ENCODE measurements at places on chromosomes 6 and 20. TPM values are rescaled to one million over a fixed set of nuclear protein-coding genes. Genes with fewer than 3 reads are reported as not detected.
A peak's percentile ranks its signal among the peaks of the same experiment; 100 is the strongest.

Gene BCAS1
- total RNA-seq, result 0.66 TPM

Gene SIRPG
- total RNA-seq, result not detected

Gene COL21A1
- 12.6 TPM for total RNA-seq

Gene PPP1R16B
- total RNA-seq, result 0.03 TPM

Gene CRISP2
- not detected for total RNA-seq

Gene FAM8A1
- total RNA-seq, result 11.0 TPM

Gene SLC25A27
- total RNA-seq, result not detected

Gene FILIP1
- total RNA-seq, result 4.1 TPM

DNA sequence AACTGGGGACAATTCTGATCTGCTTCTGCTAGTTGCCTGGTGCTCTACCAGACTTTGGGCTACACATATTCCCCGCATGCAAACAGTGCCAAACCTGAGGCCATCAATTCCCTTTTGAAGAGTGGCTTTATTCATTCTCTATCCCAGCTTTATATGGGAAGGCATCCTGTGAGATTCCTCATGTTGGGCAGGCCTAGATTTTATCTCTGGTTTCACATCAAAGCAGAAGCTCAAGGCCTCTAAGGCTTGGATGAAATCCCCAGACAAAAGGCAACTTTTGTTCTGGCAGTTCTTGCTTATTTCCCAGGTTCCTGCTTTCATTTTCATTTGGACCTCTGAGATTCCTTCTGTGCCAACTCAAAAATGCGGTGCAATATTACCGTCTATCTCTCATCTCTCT lies 648.8 kb downstream of the QKI start:
- H3K4me1 ChIP-seq, result no peaks in the 10 kb centered on the region
- H3K27me3 ChIP-seq, result no peaks in the 10 kb centered on the region
- DNase-seq, result no peak
- H3K27ac ChIP-seq, result no peak overlapping the region

DNA sequence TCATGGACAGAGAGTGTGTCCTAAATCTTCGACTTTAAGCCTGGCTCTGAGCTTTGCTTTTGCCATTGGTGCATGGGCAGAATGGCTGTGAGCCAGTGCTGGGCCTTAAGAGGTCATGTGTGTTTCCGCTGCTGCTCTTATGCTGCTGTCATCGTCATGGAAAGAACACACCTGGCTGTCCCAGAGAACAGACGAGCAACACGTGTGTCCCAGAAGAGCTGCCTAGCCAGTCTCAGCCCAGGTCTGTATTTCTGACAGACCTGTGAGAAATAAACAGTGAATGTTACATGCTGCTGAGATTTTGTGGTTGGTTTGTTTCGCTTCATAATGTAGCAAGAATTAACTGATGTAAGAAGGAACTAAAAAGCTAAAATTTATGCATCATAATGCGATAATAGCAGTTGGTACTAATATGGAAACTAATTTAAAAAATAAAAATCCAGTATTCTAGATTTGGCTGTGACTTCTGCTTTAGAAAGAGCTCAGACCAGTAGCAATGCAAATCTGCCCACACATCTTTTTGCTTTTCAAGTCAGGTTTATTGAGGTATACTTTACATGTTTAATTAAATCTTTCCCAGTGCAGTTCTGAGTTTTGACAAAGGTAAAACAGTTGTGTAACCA lies 11.5 kb upstream of the SCP2D1 start:
- H3K27me3 ChIP-seq, result no peaks in the 10 kb centered on the region
- no peak for DNase-seq
- H3K4me1 ChIP-seq, result no peaks in the 10 kb centered on the region
- H3K4me3 ChIP-seq, result no peak overlapping the region
- no peaks in the 10 kb centered on the region for H3K36me3 ChIP-seq
- no peak overlapping the region for H3K27ac ChIP-seq

- H3K4me3 ChIP-seq, result no peak overlapping the region
- no peak for DNase-seq
- no peaks in the 10 kb centered on the region for H3K4me1 ChIP-seq
These were observed 99.5 kb upstream of the ZNFX1 start for GRCh38 chr20:49377326-49377725.

DNA sequence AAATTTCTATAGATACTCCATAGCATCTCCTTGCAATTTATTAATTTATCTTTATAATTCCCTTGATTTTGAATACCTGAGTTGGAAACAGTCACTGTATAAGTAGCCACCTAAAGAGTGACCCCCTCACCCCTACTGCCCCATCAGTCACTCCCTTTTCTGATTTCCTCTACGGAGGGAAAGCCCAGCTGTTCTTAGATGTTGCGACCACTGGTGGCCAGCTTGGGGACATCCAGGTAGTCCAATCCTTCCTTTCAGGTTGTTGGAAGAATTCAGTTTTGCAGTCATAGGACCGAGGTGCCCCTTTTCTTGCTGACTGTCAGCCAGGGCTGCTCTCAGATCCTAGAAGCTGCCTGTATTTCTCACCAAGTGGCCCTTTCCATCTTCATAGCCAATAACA lies 87.8 kb downstream of the BMP6 start:
- H3K27ac ChIP-seq, result no peak overlapping the region
- no peak for DNase-seq
- no peak overlapping the region for H3K4me3 ChIP-seq
- no peaks in the 10 kb centered on the region for H3K27me3 ChIP-seq

GRCh38 chr6:2782825-2783187 lies 17.6 kb downstream of the WRNIP1 start:
- H3K27ac ChIP-seq, result peak overlapping the region; percentile 43
- DNase-seq, result no peak
- H3K27me3 ChIP-seq, result no peaks in the 10 kb centered on the region
- peaks cover 60% of the 10 kb centered on the region for H3K4me1 ChIP-seq

DNA sequence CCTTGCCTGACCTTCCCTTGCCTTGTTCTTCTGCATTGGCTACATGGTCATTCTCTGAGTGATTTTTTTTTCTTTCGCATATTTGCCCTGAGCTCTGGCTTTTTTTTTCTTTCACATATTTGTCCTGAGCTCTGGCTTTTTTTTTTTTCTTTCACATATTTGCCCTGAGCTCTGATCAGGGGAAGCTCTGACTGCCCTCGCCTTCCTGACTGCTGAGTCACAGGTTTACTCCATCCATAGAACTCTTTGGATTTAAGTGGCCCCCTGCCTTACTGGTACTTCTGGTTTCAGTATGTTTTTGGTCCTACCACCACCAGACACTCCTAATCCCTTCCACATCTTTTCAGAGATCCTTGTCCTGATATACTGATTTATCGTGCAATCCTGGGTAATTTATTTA lies 201.1 kb downstream of the OGFRL1 start:
- peaks cover 26% of the 10 kb centered on the region for H3K4me1 ChIP-seq
- peak; percentile 87 for DNase-seq
- no peaks in the 10 kb centered on the region for H3K27me3 ChIP-seq

DNA sequence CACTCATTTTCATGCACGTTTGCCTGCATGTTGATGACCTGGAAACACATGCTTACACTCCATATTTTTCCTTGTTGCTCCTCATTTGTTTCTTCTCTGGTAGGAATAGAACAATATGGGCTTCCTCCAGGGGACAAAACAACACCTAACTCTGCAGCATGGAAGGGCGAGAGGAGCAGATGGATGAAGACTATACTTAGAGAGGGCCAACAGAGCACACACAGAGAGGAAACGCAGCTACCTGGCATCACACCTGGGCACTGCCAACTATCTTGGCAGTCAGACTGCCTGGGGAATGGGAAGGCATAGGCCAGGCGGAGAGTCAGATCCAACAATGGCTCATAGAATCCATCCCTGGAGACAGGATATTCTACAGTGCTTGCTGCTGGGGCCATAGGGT lies 290.9 kb downstream of the CD83 start:
- no peak overlapping the region for H3K27ac ChIP-seq
- no peak for DNase-seq
- no peaks in the 10 kb centered on the region for H3K36me3 ChIP-seq
- no peak overlapping the region for H3K4me3 ChIP-seq
- H3K27me3 ChIP-seq, result no peaks in the 10 kb centered on the region

- no peaks in the 10 kb centered on the region for H3K4me1 ChIP-seq
- DNase-seq, result no peak
- no peak overlapping the region for H3K4me3 ChIP-seq
- 0 out of 2 replicates have a peak, but pooled peaks cover 3% of the 10 kb centered on the region for H3K27me3 ChIP-seq
- H3K27ac ChIP-seq, result no peak overlapping the region
These were observed 48.9 kb downstream of the FOXA2 start for GRCh38 chr20:22535483-22535882.

- DNase-seq, result no peak
- H3K27ac ChIP-seq, result no peak overlapping the region
- peaks cover 27% of the 10 kb centered on the region for H3K27me3 ChIP-seq
- H3K4me1 ChIP-seq, result no peaks in the 10 kb centered on the region
- H3K36me3 ChIP-seq, result no peaks in the 10 kb centered on the region
These were observed 14.2 kb downstream of the PPP1R14C start for GRCh38 chr6:150157081-150157480.

GRCh38 chr20:6769903-6770785 lies 2.7 kb downstream of the BMP2 start:
- H3K4me3 ChIP-seq, result peak overlapping the region; percentile 83
- peaks cover 5% of the 10 kb centered on the region for H3K36me3 ChIP-seq
- H3K4me1 ChIP-seq, result peaks cover 21% of the 10 kb centered on the region
- H3K27me3 ChIP-seq, result no peaks in the 10 kb centered on the region
- H3K27ac ChIP-seq, result no peak overlapping the region

- H3K4me3 ChIP-seq, result no peak overlapping the region
- no peak for DNase-seq
- H3K27me3 ChIP-seq, result no peaks in the 10 kb centered on the region
- no peaks in the 10 kb centered on the region for H3K36me3 ChIP-seq
- peaks cover 9% of the 10 kb centered on the region for H3K4me1 ChIP-seq
These were observed 5.1 kb upstream of the MAP1LC3A start for GRCh38 chr20:34553366-34553867.

- peaks cover 36% of the 10 kb centered on the region for H3K4me1 ChIP-seq
- no peaks in the 10 kb centered on the region for H3K27me3 ChIP-seq
These were observed 216.8 kb upstream of the DTNBP1 start for GRCh38 chr6:15879371-15880261.

- no peak for DNase-seq
- no peaks in the 10 kb centered on the region for H3K36me3 ChIP-seq
- H3K4me1 ChIP-seq, result no peaks in the 10 kb centered on the region
- H3K27me3 ChIP-seq, result peaks cover 3% of the 10 kb centered on the region
- H3K4me3 ChIP-seq, result no peak overlapping the region
These were observed 48.2 kb downstream of the RFX6 start for GRCh38 chr6:116925088-116925794.

DNA sequence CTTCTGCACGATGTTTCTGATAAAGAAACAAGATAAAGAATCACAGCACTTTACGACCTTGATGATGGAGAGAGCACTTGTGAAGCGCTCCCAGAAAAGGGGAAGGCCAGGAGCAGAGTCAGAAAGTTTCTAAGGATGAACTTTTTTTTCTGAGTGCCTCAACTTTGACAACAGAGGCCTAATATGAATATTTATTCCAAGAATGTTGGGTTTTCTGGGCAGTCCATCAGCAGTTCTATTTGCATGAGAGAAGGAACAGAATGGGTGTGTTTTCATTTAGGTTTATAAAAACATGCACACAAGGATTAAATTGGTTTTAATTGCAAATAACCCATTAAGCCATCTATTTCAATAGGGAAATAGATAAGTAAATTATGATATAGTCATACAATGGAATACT lies 204.9 kb downstream of the SIM1 start:
- no peaks in the 10 kb centered on the region for H3K27me3 ChIP-seq
- no peaks in the 10 kb centered on the region for H3K36me3 ChIP-seq
- H3K4me3 ChIP-seq, result no peak overlapping the region
- H3K4me1 ChIP-seq, result peaks cover 10% of the 10 kb centered on the region
- no peak for DNase-seq
- H3K27ac ChIP-seq, result no peak overlapping the region

- H3K36me3 ChIP-seq, result no peaks in the 10 kb centered on the region
- no peaks in the 10 kb centered on the region for H3K27me3 ChIP-seq
- peaks cover 18% of the 10 kb centered on the region for H3K4me1 ChIP-seq
- H3K27ac ChIP-seq, result no peak overlapping the region
- no peak overlapping the region for H3K4me3 ChIP-seq
These were observed 174.7 kb downstream of the ZFAND3 start for GRCh38 chr6:37994223-37994622.

All from SJSA1 (cell line).